Upper lobe of right lung (tissue), 1 donor: ENCODE measurements at places on chromosomes 1 and 21. TPM values are rescaled to one million over a fixed set of nuclear protein-coding genes. Genes with fewer than 3 reads are reported as not detected.

Gene PRR9
- not detected for total RNA-seq

Gene DLGAP3
- total RNA-seq = 0.35 TPM

Gene FCN3
- total RNA-seq = 826 TPM

Gene GSTM5
- 18.1 TPM for total RNA-seq

Gene KMO
- total RNA-seq = 19.0 TPM

Gene SH3BGRL3
- 169 TPM for total RNA-seq

Gene ALPL
- total RNA-seq = 164 TPM

Gene TMIGD3
- 5.1 TPM for total RNA-seq

- no peaks in the 10 kb centered on the region for H3K36me3 ChIP-seq
- no peak for DNase-seq
- H3K4me3 ChIP-seq = no peak overlapping the region
- peaks cover 5% of the 10 kb centered on the region for H3K4me1 ChIP-seq
- no peaks in the 10 kb centered on the region for H3K27me3 ChIP-seq
These were observed 283.1 kb downstream of the PLPP3 start for GRCh38 chr1:56295949-56296929.

DNA sequence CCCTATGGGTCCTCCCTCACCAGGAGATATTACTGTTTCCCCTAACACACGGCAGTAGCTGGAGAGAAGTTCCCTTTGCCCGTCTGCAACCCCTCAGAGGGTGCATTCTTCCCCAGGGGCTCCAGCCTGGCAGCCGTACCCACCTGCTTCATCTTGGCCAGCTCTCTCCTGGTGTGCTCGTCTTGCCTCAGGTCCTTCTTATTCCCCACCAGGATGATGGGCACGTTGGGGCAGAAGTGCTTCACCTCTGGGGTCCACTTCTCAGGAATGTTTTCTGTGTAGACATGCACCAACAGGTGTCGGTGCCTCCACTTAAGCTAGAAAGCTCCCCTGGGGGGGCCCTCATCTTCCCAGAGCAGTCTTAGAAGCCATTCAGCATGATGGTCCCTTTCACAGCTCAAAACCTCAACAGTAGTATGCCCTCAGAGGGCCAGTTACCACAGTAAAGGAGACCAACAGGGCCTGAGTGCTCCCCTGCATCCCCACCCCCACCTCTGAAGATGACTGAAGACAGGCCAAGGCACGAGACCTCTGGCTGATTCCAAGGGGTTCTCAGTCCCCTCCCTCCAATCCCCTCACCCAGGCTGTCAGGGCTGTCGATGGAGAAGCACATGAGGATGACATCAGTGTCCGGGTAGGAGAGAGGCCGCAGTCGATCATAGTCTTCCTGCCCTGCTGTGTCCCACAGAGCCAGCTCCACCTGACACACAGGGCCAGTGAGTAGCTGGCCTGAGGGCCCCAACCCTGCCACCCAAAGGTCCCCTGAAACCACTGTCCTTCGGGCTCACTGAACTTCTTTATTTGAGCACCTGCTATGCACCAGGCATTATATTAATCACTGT is 4.3 kb downstream of the RHOC start:
- peaks cover 79% of the 10 kb centered on the region for H3K4me1 ChIP-seq
- no peaks in the 10 kb centered on the region for H3K27me3 ChIP-seq
- no peak overlapping the region for H3K4me3 ChIP-seq
- H3K36me3 ChIP-seq = peaks cover 34% of the 10 kb centered on the region
- H3K27ac ChIP-seq = peak overlapping the region; percentile 76

GRCh38 chr1:39690794-39691382 is 345 bp downstream of the HPCAL4 start:
- no peak for DNase-seq
- peaks cover 42% of the 10 kb centered on the region for H3K27me3 ChIP-seq
- peaks cover 11% of the 10 kb centered on the region for H3K4me1 ChIP-seq
- no peaks in the 10 kb centered on the region for H3K36me3 ChIP-seq

DNA sequence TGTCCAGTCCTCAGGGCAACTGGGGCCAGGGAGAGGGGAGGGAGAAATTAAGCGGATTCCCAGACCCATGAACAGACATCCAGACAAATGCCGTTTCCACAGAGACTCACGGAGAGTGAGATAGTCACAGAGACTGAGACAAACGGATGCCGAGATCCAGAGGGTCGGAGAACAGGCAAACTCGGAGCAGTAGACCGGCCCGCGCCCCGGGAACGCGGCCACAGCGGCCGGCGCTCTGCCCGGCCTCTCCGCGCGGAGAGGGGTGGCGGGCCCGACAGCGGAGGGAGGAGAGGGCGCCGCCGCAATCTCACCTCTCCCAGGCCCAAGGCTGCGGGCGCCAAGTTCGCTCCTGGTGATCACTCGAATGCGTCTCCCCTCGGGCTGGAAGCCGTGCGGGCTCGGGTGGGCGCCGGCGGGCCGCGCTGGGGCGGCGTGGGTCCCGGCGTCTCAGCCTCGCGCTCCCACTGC is 831 bp upstream of the FOXD2 start:
- peak overlapping the region; percentile 71 for H3K4me3 ChIP-seq
- no peaks in the 10 kb centered on the region for H3K36me3 ChIP-seq
- peaks cover 70% of the 10 kb centered on the region for H3K27me3 ChIP-seq
- H3K4me1 ChIP-seq = peaks cover 38% of the 10 kb centered on the region
- no peak for DNase-seq

GRCh38 chr1:27668808-27669723 is 2.9 kb downstream of the IFI6 start:
- no peak overlapping the region for H3K27ac ChIP-seq
- peaks cover 34% of the 10 kb centered on the region for H3K4me1 ChIP-seq
- peaks cover 16% of the 10 kb centered on the region for H3K36me3 ChIP-seq
- peak overlapping the region; percentile 68 for H3K4me3 ChIP-seq

GRCh38 chr1:147086129-147086528 is 86.1 kb downstream of the PRKAB2 start:
- no peak for DNase-seq
- H3K36me3 ChIP-seq = no peaks in the 10 kb centered on the region
- H3K4me1 ChIP-seq = no peaks in the 10 kb centered on the region
- H3K4me3 ChIP-seq = no peak overlapping the region
- peaks cover 21% of the 10 kb centered on the region for H3K27me3 ChIP-seq
